Activated CD8-positive, alpha-beta memory T cell treated with anti-CD3 and anti-CD28 coated beads for 1 hour (primary cell): ENCODE measurements at places on chromosomes 4 and X.

DNA sequence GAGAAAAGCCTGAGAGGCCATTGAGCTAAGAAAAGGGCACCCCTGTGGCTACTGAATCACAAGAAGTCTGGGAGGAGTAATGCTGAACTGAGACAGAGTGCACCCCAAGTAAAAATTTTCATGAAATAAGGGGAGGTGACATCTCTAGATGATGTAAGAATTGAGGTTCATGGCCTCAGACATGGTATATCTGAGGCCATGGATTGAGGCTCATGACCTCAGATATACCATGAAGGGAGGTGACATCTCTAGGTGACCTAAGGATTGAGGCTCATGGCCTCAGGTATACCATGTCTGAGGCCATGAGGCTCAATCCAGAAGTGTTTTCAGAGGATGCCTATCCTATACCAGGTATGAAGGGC, 560.9 kb downstream of the INPP4B start:
- DNase-seq = no peak

GRCh38 chr4:173174594-173175012, 6.0 kb downstream of the GALNT7 start:
- DNase-seq = no peak

- DNase-seq = no peak
Measured at GRCh38 chr4:86013621-86014020, 346.2 kb downstream of the MAPK10 start.

DNA sequence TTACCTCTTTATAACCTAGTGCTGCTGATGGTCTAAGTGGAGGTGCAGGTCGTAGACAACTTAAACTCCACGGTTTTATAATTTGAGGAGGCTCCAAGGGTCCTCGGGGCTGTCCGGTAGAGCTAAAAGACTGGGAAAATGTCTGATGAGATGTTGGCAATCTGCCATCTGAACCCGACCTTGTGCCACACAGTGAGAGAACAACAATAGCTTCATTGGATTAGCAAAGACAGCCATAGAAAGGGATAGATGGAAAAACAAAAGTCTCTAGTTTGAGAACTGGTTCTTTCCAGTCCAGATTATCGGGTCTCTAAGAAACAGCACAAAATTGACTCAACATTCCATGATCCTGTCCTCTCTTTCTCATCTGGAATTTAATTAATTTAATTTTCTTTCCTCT, 31.6 kb downstream of the CD40LG start:
- DNase-seq = no peak

DNA sequence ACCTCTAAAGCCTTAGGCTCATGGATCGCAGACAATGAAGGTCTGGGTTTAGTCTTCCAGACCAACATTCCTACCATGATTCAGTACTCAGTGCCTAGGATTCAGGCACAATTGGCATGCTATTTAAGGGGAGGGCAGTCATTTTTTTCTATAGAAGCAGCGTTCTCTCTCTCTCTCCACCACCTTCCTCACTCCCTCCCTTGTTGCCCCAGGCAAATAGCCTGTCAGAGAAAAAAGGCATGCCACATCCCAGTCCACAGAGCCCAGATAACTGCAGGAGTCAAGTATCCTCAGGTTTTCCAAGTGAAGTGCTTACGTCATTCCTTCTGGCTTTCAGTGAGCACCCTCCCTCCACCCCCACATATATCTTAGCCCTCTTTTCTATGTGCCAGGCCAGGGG, 533.0 kb downstream of the BCOR start:
- no peak for DNase-seq

- no peak for DNase-seq
Measured at GRCh38 chrX:86237482-86237881, 89.2 kb downstream of the DACH2 start.

GRCh38 chrX:130071611-130072344, 38.5 kb downstream of the ELF4 start:
- DNase-seq = no peak

DNA sequence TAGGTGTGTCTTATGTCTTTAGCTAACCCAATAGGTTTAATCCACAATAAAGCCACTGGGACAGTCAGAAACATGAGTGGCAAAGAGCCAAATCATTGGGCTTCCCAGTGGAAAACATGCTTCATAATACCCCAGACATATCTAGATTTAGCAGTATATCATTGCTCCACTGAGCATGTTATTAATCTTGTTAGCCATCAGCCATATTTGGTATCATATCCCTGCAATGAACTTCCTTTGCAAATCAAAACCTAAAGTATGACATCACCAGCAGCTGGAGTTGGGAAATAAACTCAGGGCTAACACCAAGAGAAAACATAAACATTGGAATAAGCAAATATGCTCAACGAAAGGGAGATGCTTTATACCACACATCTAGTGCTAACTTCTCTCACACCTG, 280.8 kb upstream of the NOCT start:
- DNase-seq = no peak
